ENCODE measurements at places on chromosomes 16 and 17.
A peak's percentile ranks its signal among the peaks of the same experiment; 100 is the strongest.

GRCh38 chr17:1918346-1919162, 88.7 kb downstream of the RPA1 start:
- DNase-seq: no peak

DNA sequence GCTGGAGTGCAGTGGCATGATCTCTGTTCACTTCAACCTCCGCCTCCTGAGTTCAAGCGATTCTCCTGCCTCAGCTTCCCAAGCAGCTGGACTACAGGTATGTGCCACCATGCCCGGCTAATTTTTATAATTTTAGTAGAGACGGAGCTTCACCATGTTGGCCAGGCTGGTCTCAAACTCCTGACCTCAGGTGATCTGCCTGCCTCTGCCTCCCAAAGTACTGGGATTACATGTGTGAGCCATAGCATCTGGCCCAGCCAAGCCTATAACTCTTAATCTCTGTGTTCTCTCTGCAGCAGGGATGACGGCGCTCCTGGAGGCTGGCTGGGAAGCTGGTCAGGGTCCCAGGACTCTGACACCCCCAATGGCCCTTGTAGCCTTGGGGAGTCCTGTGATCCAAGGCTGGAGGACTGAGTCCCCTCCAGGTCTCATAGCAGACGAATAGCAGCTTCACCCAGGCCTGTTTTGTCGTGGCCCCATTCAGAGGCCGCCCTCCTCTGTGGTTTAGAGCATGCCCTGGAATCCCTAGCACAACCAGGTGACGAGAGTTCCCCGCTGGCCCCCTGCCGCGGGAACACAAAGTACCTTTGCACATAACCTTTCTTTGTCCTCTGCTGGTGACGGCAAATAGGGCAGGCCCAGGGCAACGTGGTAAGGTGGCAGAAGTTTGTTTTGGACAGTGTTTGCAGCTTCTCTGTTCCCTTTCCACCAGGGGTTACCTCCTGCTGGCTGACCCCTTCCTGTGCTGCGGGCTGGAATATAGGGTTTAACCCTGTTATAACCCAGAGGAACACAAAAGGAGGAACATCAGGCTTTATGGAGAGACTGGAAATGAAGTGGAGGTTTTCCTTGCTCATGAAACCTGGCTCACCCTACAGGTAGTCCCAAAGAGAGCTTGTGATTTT, 43.0 kb upstream of the TOB1 start:
- no peak for DNase-seq

- DNase-seq: no peak
Observed at GRCh38 chr17:10812674-10813073, 8.8 kb upstream of the TMEM238L start.

DNA sequence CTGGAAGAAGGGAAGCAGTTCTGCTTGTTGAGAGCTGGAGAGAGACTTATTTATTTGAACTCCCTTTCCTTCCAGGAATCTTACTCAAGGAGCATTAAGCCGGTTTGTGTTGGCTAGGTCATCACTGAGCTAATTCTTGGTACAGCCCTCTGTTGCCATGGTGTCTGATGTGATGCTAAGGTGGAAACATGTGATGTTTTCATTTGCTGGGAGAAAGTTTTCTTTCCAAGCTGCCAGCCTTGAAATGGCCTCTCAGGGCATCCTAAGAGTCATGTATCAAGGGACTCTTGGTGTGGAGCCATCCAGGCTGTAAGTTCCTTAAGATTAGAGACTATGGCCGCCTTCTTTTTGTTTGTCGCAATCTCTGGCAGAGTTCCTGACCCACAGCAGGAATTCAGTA, 4.2 kb downstream of the PSKH1 start:
- peak; percentile 32 for DNase-seq

DNA sequence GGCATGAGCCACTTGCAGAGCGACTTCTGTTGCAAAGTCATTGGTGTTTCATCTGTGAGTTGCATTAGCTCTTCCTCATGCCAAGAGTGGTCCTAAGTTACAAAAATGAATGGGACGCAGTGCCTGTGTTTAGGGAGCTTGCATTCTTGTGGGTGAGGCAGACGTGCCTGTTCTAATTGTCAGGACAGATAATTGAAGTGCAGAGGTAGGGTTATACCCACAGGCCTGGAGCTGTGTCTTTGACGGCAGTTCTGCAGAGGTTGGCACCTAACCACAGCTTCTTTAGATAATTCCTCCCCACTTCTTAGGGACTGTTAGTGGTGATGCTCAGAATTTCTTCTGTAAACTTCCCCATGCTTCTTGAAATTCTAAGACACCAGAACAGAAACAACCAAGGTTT, 307.1 kb downstream of the SNX29 start:
- DNase-seq: no peak

- peak; percentile 95 for DNase-seq
Observed at GRCh38 chr16:86355531-86355930, 154.8 kb upstream of the FOXF1 start.

GRCh38 chr16:583815-584591, 5.9 kb upstream of the RAB40C start:
- DNase-seq: no peak

- DNase-seq: no peak
Observed at GRCh38 chr17:28317966-28318758, 838 bp upstream of the TMEM97 start.

GRCh38 chr16:31043352-31043751, 10.0 kb downstream of the STX4 start:
- no peak for DNase-seq

DNA sequence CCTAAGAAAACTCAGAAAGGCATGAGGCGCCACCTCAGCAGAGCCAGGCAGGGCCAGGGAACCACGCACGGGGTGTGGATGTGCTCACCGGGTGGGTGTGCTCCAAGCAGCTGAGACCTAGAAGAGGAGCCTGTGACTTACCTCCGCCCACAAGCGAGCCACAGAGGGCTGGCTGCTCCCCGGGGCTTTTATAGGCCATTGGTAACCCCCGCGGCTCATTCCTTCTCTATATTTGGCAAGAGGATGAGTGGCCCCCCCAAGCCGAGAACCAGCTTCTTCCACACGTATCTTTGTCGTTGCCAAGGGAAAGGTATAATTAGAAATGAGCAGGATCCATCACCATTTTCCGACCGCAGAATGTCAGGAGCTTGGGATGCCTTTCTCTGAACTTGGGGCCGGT, at the start of gene MYH3:
Gene MYH3, minus strand, starts transcription at position 162 of the 400 bp plus-strand sequence. CDS start 2,245 bp downstream, outside the sequence.
- DNase-seq: no peak

- no peak for DNase-seq
Observed at GRCh38 chr17:1645207-1646171, at the start of gene SCARF1. SCARF1 (minus strand) TSS chr17:1645732; CDS start chr17:1645697, 35 bp downstream.

DNA sequence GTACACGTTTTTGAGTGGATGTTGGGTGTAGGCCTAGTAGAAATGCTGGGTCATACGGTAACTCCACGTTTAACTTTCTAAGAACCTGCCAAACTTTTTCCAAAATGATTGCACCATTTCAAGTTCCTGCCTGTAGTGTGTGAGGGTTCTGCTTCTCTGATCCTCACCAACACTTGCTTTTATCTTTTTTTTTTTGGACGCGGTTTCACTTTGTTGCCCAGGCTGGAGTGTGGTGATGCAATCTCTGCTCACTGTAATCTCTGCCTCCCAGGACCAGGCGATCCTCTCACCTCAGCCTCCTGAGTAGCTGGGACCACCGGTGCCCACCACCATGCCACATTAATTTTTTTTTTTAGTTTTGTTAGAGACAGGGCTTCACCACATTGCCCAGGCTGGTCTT, 23.5 kb downstream of the ZNF750 start:
- DNase-seq: no peak

Measured in M059J (cell line).